ENCODE measurements at places on chromosomes 2 and 18.

- DNase-seq = no peak
Measured at GRCh38 chr2:10028988-10029874, 14.1 kb upstream of the KLF11 start.

GRCh38 chr18:2963048-2963447 lies 49.9 kb downstream of the LPIN2 start:
- no peak for DNase-seq

DNA sequence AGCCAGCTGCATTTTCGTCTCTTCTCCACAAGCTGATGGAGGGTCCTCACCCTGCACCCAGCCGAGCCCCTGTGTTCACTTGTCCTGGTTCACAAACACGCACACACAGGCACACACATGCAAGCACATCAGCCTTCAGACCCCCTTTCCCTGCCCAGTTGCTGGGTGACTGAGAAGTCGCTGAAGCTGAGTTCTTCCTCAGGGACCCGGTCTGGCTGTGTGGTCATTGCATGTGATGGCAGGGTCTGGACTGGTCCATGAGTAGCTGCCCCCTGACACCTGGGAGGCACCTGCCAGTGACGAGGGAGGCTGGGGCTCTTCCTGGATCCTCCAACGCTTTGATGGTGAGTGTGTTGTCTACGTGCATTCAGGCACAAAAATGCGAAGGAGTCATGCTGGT lies 546.1 kb upstream of the SALL3 start:
- no peak for DNase-seq

GRCh38 chr2:42217914-42218313 lies 48.8 kb downstream of the EML4 start:
- no peak for DNase-seq

DNA sequence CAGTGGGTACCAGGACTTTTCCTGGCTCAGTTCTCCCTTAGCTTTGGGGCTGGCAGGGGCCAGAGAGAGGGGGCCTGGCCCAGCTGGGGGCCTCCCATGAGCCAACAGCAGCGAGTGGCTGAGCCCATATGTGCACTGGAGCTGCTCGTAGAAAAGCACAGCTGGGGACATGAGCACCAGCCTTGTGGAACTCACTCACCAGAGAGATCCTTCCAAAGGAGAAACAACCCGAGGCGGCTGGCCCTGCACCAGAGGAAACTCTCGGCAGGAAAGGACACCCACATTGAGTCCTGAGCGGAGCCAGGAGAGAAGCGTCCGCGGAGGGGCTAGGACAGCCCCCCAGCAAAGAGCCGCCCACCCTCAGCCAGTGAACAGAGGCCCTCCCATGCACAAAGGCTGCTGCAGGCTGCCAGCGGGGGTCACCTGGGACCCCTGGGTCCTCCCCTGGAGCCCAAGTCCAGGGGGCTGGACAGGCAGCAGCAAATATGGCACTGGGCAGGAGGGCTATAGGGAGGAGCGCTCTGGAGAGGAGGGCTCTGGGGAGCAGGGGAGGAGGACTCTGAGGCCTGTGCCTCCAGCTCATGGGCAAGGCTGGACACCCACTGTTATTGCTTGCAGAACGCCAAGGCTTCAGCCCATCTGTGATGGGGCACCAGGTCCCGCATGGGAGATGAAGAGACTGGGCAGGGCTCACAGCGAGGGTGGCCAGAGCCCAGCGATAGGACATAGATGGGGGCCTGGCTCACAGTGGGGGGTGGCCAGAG lies 42.1 kb upstream of the SNED1 start:
- no peak for DNase-seq
